Stimulated activated CD4-positive, alpha-beta T cell treated with anti-CD3 and anti-CD28 coated beads, Interleukin-4, amount 100 ng/mL, for 24 hours (primary cell): ENCODE measurements at places on chromosomes 16 and 17.

DNA sequence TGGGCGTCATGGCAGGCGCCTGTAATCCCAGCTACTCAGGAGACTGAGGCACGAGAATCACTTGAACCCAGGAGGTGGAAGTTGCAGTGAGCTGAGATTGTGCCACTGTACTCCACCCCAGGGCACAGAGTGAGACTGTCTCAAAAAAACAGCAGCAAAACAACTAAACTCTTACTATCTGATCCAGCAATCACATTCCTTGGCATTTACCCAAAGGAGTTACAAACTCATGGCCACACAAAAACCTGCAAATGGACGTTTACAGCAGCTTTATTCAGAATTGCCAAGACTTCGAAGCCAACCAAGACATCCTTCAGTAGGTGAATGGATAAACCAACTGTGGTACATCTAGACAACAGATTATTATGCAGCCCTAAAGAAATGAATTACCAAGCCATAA, 4.0 kb downstream of the SIAH1 start:
- no peak for DNase-seq

DNA sequence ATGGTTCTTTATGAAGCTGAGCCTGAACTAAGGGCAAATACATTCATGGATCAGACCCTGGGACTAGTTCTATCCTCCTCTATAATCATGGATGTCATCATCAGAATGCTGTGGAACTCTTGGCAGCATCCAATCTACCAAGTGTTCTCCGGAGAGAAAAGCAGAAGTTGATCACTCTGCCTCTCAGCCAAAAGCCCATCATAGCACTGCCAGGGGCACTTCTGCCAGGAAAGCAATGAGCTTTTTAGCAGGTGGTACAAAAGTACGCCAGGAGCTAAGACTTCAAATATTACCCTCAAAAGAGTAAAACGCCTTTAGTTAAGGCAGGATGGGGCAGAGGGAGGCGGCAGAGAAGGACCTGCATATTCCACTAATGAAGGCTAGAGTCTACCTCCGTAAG, 279.0 kb downstream of the SLC39A11 start:
- DNase-seq = no peak

- no peak for DNase-seq
Observed at GRCh38 chr16:85673529-85674417, 15.0 kb downstream of the GINS2 start.

- no peak for DNase-seq
Observed at GRCh38 chr17:36807496-36808179, 129.6 kb upstream of the LHX1 start.

DNA sequence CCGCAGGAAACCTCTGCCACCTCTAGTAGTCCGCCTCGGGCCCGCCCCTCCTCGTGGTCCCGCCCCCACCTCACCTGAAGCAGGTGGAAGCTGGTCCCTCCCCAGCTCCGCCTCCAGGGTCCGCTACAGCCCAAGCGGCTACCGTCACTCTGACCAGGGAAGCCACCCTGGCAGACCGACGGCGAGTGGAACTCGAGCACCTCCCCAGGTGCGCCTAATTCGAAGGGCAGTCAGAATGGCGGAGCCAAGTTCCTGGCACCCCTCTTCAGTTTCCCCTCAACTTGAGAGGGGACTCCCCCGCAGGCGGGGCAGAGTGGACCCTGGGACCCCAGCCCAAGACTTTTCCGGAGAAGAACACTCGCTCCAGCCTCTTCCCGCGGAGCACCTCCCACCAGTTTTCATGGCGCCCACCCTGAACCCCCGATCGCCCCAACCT, 507 bp downstream of the FHOD1 start:
- no peak for DNase-seq

- no peak for DNase-seq
Observed at GRCh38 chr17:9890124-9890523, 14.9 kb downstream of the RCVRN start.
